ENCODE measurements at places on chromosomes 1 and 21. TPM values are rescaled to one million over a fixed set of nuclear protein-coding genes. Genes with fewer than 3 reads are reported as not detected.

GRCh38 chr1:43422995-43423671 is 30.6 kb downstream of the HYI start:
- H3K36me3 ChIP-seq = peaks cover 97% of the 10 kb centered on the region
- H3K27me3 ChIP-seq = no peaks in the 10 kb centered on the region
- no peak overlapping the region for H3K4me3 ChIP-seq
- no peaks in the 10 kb centered on the region for H3K4me1 ChIP-seq
- no peak for DNase-seq

DNA sequence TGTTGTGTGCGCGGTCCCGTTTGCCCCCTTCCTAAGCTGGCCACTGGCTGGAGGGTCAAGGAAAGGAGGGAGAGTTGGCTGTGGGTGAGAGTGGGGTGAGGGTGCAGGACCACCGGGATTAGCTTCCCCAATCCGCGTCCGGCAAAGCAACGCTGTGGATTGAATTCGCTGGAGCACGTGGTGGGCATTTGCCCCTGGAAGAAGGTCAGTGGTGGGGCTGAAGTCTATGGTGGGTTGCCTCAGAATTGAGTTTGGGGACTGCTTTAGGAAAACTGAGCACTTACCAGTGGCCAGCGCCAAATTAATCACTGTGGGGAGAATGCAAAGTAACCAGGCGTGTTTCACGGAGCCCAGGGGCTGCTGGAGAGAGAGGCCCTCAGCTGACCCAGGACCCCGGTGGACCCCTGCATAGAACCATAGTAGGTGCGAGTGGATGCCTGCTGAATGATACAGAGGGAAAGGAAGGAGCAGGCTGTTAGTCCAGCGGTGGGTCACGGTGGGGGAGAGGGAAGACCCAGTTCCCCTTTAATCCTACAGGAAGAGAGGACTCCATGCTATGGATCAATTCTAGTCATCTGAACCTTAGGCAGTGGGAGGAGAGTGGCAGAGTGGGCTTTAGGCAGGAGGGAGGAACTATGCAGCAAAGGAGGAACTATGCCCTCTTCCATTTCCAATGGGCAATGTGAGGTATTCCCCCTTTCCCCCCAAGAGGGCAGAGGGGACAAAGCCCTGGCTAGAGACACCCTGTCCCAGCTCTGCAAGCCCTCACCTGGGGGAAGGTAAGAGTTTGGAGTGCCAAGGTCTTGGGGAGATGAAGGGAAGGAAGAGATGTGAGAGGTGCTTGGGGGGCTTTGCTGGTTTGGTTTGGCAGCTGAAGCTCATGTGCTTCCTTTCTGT is 1.2 kb downstream of the TNFRSF8 start:
- H3K36me3 ChIP-seq = no peaks in the 10 kb centered on the region
- peaks cover 11% of the 10 kb centered on the region for H3K4me1 ChIP-seq
- peaks cover 56% of the 10 kb centered on the region for H3K27me3 ChIP-seq

DNA sequence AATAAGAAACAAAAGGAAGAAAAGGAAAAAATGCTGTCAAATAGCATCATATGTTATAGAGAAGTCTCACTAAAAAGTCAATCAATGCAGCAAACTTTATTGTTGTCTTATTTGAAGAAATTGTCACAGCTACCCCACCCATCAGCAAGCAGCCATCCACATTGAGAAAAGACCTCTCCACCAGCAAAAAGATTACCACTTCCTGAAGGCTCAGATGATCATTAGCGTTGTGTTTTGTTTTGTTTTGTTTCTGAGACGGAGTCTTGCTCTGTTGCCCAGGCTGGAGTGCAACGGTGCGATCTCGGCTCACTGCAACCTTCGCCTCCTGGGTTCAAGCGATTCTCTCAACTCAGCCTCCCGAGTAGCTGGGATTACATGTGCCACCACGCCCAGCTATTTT is 29.0 kb downstream of the ATP2B4 start:
- H3K36me3 ChIP-seq = no peaks in the 10 kb centered on the region
- H3K4me1 ChIP-seq = peaks cover 2% of the 10 kb centered on the region
- no peaks in the 10 kb centered on the region for H3K27me3 ChIP-seq
- H3K4me3 ChIP-seq = no peak overlapping the region

- H3K4me3 ChIP-seq = no peak overlapping the region
- H3K36me3 ChIP-seq = no peaks in the 10 kb centered on the region
- no peak for DNase-seq
- H3K27ac ChIP-seq = no peak overlapping the region
- H3K27me3 ChIP-seq = no peaks in the 10 kb centered on the region
Observed at GRCh38 chr1:160819186-160819585, 23.2 kb downstream of the LY9 start.

DNA sequence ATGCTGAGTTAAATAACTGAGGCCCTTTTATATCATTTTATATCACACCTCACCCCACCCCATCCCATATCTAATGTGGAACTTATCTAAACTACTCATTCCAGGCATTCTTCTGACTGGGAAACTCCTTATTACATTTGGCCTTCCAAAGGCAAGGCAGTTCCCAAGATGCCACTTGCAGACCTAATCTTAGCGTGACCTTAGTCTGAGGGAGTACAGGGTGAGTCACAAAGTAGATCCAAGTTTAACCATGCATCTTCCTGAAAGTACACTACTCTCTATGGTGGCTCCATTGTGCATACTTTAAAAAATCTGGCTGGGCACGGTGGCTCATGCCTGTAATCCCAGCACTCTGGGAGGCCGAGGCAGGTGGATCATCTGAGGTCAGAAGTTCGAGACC is 353.6 kb upstream of the C1orf87 start:
- peaks cover 8% of the 10 kb centered on the region for H3K4me1 ChIP-seq
- no peaks in the 10 kb centered on the region for H3K27me3 ChIP-seq
- DNase-seq = peak; percentile 14
- H3K36me3 ChIP-seq = no peaks in the 10 kb centered on the region

OPRD1 gene
- 0.27 TPM for total RNA-seq

DNA sequence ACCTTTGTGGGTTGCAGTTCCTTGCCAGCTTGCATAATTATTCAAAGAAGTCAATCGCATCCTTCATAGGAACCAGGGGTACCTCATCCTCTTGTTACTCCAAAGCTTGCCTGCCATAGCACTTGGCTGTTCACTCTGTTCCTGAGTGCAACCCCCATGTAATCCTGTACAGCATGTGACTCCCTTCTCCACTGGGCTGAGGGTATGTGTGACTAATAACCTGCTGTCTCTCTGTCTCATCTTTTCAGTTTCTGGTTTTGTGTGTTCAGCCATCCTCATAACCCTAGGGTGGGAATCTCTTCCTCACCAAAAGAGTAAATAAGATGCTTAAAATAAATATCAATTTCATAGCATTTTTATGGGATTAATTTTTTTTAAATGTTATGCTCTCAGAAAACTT is 351.9 kb downstream of the S1PR1 start:
- no peak for DNase-seq
- no peak overlapping the region for H3K4me3 ChIP-seq
- peaks cover 2% of the 10 kb centered on the region for H3K4me1 ChIP-seq
- H3K36me3 ChIP-seq = no peaks in the 10 kb centered on the region

- H3K36me3 ChIP-seq = no peaks in the 10 kb centered on the region
- no peak overlapping the region for H3K27ac ChIP-seq
- H3K4me1 ChIP-seq = no peaks in the 10 kb centered on the region
- no peak for DNase-seq
Observed at GRCh38 chr1:90486996-90487395, 230.1 kb downstream of the BARHL2 start.

GRCh38 chr1:3441410-3441847 is 13.0 kb upstream of the ARHGEF16 start:
- H3K36me3 ChIP-seq = no peaks in the 10 kb centered on the region
- no peaks in the 10 kb centered on the region for H3K4me1 ChIP-seq
- no peak overlapping the region for H3K27ac ChIP-seq

SLAMF1 gene
- total RNA-seq = 0.04 TPM

GRCh38 chr1:7587773-7588456 is 183.2 kb upstream of the VAMP3 start:
- no peaks in the 10 kb centered on the region for H3K4me1 ChIP-seq
- peaks cover 2% of the 10 kb centered on the region for H3K27me3 ChIP-seq
- H3K27ac ChIP-seq = no peak overlapping the region
- H3K36me3 ChIP-seq = no peaks in the 10 kb centered on the region
- no peak for DNase-seq

GRCh38 chr1:226892524-226892875 is 22.1 kb downstream of the PSEN2 start:
- H3K27ac ChIP-seq = no peak overlapping the region
- peak; percentile 37 for DNase-seq
- peaks cover 76% of the 10 kb centered on the region for H3K36me3 ChIP-seq

PTPN22 gene
- total RNA-seq = 0.35 TPM

DNA sequence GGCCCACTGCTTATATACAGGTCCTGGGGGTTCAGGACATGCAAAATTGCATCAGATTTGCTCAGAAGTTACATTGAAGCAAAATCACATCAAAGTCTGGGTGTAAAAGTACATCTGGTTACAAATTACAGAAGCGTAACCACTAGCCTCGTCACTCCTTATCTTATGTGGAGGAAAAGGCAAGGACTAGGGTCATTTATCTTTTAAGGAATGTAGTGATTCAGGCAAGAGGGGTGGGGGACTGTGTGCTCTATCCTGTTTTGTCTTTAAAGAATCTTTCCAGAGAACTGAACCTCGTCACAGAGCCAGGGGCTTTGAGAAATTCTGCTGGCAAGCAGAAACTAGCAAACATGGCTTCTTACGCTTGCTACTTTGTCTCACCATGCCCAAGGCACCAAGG is 61.1 kb upstream of the RAB4A start:
- no peak overlapping the region for H3K27ac ChIP-seq
- no peaks in the 10 kb centered on the region for H3K36me3 ChIP-seq
- no peak for DNase-seq
- no peak overlapping the region for H3K4me3 ChIP-seq
- H3K4me1 ChIP-seq = peaks cover 12% of the 10 kb centered on the region

- no peak overlapping the region for H3K4me3 ChIP-seq
- no peaks in the 10 kb centered on the region for H3K27me3 ChIP-seq
- peaks cover 6% of the 10 kb centered on the region for H3K4me1 ChIP-seq
- no peak overlapping the region for H3K27ac ChIP-seq
Observed at GRCh38 chr1:226951286-226952117, 11.4 kb downstream of the COQ8A start.

DNA sequence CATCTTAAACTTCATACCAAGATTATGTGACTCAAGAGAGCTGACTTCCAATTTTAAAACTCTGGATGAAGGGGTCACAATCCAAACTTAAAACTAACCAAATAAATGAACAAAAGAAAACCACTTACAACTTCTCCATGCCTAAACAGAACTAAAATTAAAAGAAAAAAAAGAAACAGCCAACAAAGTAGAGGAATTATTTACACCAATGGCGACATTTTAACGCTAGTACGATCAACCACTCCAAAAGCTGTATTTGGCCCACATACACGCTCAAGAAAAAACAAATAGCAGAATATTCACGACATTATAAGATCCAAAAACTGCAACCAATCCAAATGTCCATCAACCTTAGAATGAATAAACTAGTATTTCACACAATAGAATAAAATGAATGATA is 42.4 kb downstream of the ENAH start:
- no peak overlapping the region for H3K4me3 ChIP-seq
- no peaks in the 10 kb centered on the region for H3K27me3 ChIP-seq
- no peak overlapping the region for H3K27ac ChIP-seq
- H3K4me1 ChIP-seq = peaks cover 9% of the 10 kb centered on the region
- no peak for DNase-seq
- peaks cover 2% of the 10 kb centered on the region for H3K36me3 ChIP-seq

- peaks cover 5% of the 10 kb centered on the region for H3K4me1 ChIP-seq
- no peaks in the 10 kb centered on the region for H3K27me3 ChIP-seq
- H3K36me3 ChIP-seq = no peaks in the 10 kb centered on the region
Observed at GRCh38 chr1:87399701-87400100, 71.0 kb downstream of the LMO4 start.

- H3K4me3 ChIP-seq = no peak overlapping the region
- H3K36me3 ChIP-seq = peaks cover 10% of the 10 kb centered on the region
- H3K4me1 ChIP-seq = peaks cover 53% of the 10 kb centered on the region
- DNase-seq = no peak
Observed at GRCh38 chr1:19388980-19389379, 76.9 kb downstream of the SLC66A1 start.

GRCh38 chr1:13674377-13674776 is 25.6 kb upstream of the PRDM2 start:
- H3K36me3 ChIP-seq = no peaks in the 10 kb centered on the region
- peaks cover 2% of the 10 kb centered on the region for H3K4me1 ChIP-seq
- DNase-seq = no peak
- H3K4me3 ChIP-seq = no peak overlapping the region

- DNase-seq = no peak
- no peaks in the 10 kb centered on the region for H3K36me3 ChIP-seq
- H3K4me3 ChIP-seq = no peak overlapping the region
- peaks cover 2% of the 10 kb centered on the region for H3K27me3 ChIP-seq
- no peak overlapping the region for H3K27ac ChIP-seq
Observed at GRCh38 chr1:18932879-18933278, 23.6 kb downstream of the IFFO2 start.
